ENCODE measurements at places on chromosomes 1 and 21. TPM values are rescaled to one million over a fixed set of nuclear protein-coding genes. Genes with fewer than 3 reads are reported as not detected.

GRCh38 chr1:229948438-229948837, 118.6 kb upstream of the GALNT2 start:
- no peaks in the 10 kb centered on the region for H3K27me3 ChIP-seq
- H3K4me1 ChIP-seq: no peaks in the 10 kb centered on the region
- no peak for DNase-seq
- H3K4me3 ChIP-seq: no peak overlapping the region
- H3K36me3 ChIP-seq: no peaks in the 10 kb centered on the region
- no peak overlapping the region for H3K27ac ChIP-seq

The SPRR5 gene
- total RNA-seq: not detected

DNA sequence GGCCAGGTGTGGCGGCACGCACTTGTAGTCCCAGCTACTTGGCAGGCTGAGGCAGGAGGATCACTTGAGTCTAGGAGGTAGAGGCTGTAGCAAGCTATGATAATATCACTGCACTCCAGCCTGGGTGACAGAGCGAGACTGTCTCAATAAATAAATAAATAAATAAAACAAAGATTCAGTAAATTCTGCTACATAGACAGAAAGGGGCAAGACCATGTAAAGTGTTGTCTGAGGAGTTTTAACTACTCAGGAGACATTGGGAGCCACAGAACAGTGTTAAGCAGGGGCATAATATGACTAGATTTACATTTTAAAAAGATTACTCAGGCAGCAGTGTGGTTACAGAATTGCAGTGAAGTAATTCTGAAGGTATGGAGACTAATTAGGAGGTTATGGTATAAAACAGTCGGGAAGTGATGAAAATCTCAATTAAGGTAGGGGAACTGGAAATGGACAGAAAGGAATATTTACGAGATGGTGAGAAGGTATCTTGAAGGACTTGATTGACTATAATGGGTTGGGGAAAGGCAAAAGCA, 94.7 kb downstream of the ATP1B1 start:
- no peaks in the 10 kb centered on the region for H3K27me3 ChIP-seq
- H3K36me3 ChIP-seq: no peaks in the 10 kb centered on the region
- H3K27ac ChIP-seq: no peak overlapping the region
- H3K4me3 ChIP-seq: no peak overlapping the region
- no peak for DNase-seq

The TMEM269 gene
- total RNA-seq: not detected

- peaks cover 28% of the 10 kb centered on the region for H3K4me1 ChIP-seq
- H3K4me3 ChIP-seq: peak overlapping the region; percentile 72
- no peaks in the 10 kb centered on the region for H3K27me3 ChIP-seq
These were observed 662 bp downstream of the SCAF4 start for GRCh38 chr21:31731056-31731856.

DNA sequence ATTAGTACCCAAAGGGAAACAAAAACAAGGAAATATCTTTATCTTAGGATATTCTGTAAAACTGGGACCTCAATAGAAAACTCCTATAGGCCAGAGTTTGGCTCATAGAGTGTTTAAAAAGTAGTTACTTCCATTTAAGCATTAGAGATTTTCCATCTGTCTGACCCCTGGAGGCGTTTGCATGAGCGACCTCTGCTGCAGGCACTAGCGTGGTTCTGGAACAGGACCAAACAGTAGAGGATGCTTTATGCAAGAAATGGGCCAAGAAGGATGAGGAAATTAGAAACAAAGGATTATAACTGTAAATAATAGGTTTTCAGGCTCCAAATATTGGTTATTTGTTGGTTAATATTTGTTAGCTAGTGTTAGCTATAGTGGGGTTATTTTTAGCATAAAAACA, 5.7 kb downstream of the ZBTB40 start:
- DNase-seq: no peak
- peaks cover 5% of the 10 kb centered on the region for H3K4me1 ChIP-seq
- no peak overlapping the region for H3K27ac ChIP-seq
- no peak overlapping the region for H3K4me3 ChIP-seq
- H3K36me3 ChIP-seq: no peaks in the 10 kb centered on the region
- H3K27me3 ChIP-seq: no peaks in the 10 kb centered on the region

DNA sequence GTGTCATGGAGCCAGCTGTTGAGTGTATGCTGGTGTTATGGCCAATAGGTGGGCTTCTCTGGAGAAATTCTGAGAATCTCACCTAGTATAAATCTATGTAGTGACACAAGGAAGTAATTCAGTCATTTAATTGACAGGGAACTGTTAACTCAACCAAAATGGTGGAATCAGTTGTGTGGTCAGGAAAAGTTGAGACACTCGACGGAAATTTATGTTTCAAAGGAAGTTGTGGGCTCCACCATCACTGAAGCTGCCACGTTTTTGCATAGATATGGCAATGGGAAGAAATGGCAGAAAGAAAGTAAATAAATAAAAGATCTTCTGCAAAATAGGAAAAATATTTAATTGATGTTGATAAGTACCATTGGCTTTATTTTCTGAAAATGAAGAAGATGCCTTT, 84.5 kb downstream of the ATP6V1G3 start:
- no peaks in the 10 kb centered on the region for H3K27me3 ChIP-seq
- H3K36me3 ChIP-seq: no peaks in the 10 kb centered on the region
- no peaks in the 10 kb centered on the region for H3K4me1 ChIP-seq
- no peak overlapping the region for H3K4me3 ChIP-seq
- no peak overlapping the region for H3K27ac ChIP-seq

DNA sequence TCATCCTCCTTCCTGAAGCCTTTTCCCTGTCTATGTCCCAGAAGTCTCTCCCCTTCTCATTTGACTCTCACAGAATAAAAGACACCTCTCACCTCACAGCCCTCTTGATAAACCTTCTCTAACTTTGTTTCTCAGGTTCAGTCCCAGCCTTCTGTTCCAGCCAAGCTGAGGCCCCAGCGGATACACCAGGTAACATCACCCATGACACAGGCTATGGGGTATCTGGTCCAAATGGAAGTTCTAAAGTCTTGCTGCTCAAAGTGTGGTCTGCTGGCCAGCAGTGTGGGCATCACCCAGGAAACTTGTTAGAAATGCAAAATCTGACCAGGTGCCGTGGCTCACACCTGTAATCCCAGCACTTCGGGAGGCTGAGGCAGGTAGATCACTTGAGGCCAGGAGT, 23.2 kb downstream of the LY9 start:
- no peaks in the 10 kb centered on the region for H3K36me3 ChIP-seq
- DNase-seq: no peak
- no peak overlapping the region for H3K4me3 ChIP-seq
- no peaks in the 10 kb centered on the region for H3K4me1 ChIP-seq
- no peaks in the 10 kb centered on the region for H3K27me3 ChIP-seq

DNA sequence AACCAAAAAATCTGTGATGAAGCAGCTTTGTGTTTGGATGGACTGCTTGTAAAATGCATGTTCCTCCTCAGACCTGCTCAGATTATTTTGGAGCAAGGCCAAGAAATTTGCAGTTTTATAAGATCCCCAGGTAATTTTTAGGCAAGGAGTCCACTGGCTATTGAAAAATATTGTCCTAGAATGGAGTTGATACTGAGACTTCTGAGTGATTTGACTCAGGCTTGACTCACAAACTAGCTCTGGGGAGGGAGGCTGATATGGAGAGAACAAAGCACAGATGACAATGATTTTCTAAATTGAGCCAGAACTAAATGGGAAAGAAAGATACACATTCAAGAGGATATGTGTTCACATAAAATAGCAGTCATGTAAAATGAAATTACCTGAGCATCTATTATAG, 36.7 kb downstream of the AGL start:
- no peaks in the 10 kb centered on the region for H3K27me3 ChIP-seq
- no peak overlapping the region for H3K4me3 ChIP-seq
- no peak overlapping the region for H3K27ac ChIP-seq
- H3K4me1 ChIP-seq: no peaks in the 10 kb centered on the region
- peaks cover 2% of the 10 kb centered on the region for H3K36me3 ChIP-seq

DNA sequence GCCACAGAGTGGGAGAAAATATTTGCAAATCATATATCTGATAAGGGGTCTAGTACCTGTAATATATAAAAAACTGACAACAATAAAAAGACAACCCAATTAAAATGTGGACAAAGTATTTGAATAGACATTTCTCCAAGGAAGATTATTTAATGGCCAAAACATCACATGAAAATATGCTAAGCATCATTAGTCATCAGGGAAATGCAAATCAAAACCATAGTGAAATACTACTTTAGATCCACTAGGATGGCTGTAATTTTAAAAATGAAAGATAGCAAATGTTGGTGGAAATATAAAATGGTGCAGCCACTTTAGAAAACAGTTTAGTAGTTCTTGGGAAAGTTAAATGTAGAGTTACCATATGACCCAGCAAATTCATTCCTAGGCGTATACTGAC, 118.7 kb upstream of the KIF26B start:
- no peaks in the 10 kb centered on the region for H3K36me3 ChIP-seq
- peaks cover 20% of the 10 kb centered on the region for H3K4me1 ChIP-seq
- no peaks in the 10 kb centered on the region for H3K27me3 ChIP-seq
- H3K27ac ChIP-seq: no peak overlapping the region
- no peak for DNase-seq

GRCh38 chr1:56553046-56553445, 26.3 kb downstream of the PLPP3 start:
- H3K27me3 ChIP-seq: no peaks in the 10 kb centered on the region
- H3K4me3 ChIP-seq: no peak overlapping the region
- no peaks in the 10 kb centered on the region for H3K36me3 ChIP-seq
- H3K4me1 ChIP-seq: peaks cover 94% of the 10 kb centered on the region

- H3K4me1 ChIP-seq: peaks cover 13% of the 10 kb centered on the region
- no peaks in the 10 kb centered on the region for H3K36me3 ChIP-seq
- DNase-seq: peak; percentile 97
- no peak within 1 kb of the TSS for H3K27ac ChIP-seq
- H3K27me3 ChIP-seq: no peaks in the 10 kb centered on the region
These were observed at the start of gene HPCAL4 for GRCh38 chr1:39691383-39692151. HPCAL4 (minus strand) TSS chr1:39691433; CDS start chr1:39684603, 6,830 bp downstream.

The UBXN10 gene
- 6.4 TPM for total RNA-seq

DNA sequence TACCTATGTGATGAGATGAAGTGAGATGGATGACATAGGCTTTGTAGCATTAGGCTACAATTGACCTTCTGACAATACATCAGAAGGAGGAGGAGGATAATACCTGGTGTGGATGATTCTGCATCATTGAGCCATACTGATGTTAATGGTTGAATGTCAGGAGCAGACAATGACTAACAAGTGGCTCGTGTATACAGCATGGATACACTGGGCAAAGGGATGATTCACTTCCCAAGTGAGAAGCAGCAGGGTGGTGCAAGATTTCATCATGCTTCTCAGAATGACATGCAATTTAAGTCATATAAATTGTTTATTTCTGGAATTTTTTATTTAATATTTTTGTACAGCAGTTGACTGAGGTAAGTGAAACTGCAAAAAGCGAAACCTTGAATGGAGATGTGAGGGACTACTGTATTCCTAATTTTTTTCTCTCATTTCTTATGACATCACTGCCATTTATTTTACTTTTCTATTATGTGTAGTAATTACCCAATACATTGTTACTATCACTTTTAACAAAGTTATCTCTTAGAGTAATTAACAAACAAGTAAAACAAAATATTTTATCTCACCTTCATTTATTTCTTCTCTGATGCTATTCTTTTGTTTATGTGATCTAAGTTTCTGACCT, 34.4 kb upstream of the COP1 start:
- H3K27me3 ChIP-seq: no peaks in the 10 kb centered on the region
- H3K4me3 ChIP-seq: no peak overlapping the region
- no peaks in the 10 kb centered on the region for H3K36me3 ChIP-seq
- no peak overlapping the region for H3K27ac ChIP-seq

The ATPAF1 gene
- total RNA-seq: 85.6 TPM

The KIF21B gene
- total RNA-seq: 1.1 TPM

DNA sequence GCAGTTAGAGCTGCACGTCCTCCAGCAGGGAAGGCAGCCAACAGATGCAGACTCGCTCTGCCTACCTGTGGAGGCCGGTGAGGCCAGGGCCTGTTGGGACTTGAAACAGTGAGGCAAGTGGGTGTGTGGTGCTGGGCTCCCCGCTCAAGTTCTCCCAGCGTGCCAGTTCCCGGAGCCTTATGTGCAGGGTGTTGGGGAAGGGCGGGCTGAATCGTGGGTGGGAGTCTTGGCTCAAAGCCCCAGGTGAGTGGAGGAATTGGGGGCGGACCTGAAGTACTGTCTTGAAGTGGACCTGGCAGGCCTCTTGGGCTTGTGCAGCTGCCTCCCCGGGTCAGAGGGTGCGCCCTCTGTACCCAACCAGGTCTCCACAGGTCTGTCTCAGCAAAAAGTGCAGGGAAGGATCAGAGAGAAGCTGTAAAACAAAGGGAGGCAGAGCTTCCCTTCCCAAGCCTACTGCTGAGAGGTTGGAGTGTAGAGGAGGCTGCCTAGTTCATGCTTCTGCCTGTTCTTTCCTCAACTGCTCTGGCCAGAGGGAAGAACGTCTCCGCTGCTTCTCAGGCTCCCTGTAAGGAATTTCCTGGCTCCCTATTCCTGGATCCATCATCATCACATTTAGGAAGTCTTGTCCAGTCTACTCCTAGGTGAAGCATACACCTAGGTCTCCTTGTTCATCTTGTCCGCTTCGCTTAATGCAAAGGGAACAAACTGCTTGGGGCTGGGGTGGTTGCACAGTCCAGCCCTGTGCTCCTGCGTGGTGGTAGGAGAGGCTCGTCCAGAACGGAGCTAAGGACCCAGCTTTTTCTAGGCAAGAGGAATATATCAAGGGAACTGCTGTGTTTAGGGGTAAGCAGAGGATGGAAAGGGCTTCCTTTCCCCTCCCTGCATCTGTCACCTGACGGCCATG, 14.9 kb downstream of the UTP11 start:
- H3K27me3 ChIP-seq: no peaks in the 10 kb centered on the region
- H3K4me1 ChIP-seq: peaks cover 14% of the 10 kb centered on the region
- DNase-seq: no peak
- H3K27ac ChIP-seq: no peak overlapping the region

DNA sequence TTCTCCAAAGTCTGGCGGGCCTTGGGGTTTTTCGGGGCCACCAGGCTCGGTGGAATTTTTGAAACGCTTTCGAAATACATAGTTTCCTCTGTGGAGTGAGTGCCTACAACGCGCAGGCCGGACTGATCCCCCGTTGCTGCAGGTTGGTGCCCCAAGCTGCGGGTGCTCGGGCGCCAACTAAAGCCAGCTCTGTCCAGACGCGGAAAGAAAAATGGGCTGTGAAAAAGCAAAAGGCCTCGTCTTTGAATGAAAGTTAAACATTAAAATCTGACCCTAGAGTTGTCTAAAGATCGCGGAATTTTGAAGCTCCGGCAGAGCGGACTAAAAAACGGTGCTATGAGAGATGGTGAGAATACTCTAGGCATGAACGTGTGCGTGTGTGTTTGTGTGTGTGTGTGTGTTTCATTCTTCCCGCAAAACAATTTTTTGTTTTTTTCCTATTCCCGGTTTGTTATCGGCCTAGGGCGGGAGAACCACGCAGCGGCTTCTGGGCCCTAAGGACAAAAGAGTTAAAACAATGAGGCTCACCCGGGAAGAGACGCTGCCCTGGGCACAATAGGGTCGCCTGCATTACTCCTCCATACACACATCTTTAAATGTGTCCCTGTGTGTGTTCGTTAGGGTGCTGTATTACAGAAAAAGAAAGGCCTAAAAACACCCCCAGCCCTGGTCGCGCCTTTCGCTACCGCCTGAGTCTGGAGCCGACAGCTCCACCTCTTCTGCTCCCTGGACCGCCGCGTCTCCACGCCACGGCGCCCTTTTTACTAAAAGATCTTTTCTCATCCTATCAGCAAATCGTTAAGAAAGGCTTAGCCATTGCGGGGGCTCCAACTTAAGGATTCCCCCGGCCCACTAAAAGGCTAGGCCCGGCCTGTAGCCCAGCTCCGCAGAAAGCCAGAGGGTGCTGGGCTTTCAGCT, 3.2 kb downstream of the TBX15 start:
- H3K36me3 ChIP-seq: no peaks in the 10 kb centered on the region
- no peak for DNase-seq

The CD101 gene
- total RNA-seq: 0.79 TPM

The IRF6 gene
- 26.7 TPM for total RNA-seq

The KRTAP19-2 gene
- not detected for total RNA-seq
